IPS DF 19.7 (cell line): ENCODE measurements at places on chromosomes 3 and 15.

- DNase-seq: no peak
Measured at GRCh38 chr3:46122091-46122490, 86.0 kb downstream of the CCR1 start.

DNA sequence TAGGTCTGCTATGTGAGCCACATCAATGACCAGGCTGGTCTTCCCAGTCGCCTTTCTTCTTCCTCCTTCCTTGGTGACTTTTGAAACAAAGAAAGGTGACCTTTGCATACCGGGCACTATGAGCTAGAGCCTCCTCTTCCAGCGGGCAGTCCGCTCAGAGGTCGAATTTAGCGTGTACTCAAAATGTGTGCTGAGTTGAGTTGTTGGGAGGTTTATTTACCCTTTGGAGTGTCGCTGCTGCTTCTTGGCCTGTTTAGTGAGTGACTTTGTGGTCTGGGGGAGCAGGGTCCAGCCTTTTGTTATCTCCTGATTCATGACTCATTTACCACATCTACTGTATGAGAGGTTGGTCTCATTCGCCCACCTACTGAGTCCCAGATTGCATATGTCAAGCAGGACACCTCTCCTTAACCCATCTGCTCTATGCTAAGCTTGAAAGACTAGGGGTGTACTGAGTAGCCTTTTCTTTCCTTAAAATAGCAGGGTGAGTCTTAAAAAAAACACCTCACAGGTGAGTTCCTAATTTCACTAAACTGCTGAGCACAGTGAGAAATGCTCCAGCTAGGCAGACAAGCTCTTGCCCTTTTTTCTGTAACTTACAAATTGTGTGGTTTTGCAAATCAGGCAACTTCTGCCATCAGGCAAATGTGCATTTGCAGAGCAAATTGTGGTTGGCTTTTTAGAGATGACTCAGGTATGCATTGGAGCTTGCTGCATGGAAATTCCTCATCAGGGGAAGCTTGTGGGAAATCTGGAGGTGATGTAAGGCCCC is 3.2 kb upstream of the SIAH2 start:
- no peak for DNase-seq

DNA sequence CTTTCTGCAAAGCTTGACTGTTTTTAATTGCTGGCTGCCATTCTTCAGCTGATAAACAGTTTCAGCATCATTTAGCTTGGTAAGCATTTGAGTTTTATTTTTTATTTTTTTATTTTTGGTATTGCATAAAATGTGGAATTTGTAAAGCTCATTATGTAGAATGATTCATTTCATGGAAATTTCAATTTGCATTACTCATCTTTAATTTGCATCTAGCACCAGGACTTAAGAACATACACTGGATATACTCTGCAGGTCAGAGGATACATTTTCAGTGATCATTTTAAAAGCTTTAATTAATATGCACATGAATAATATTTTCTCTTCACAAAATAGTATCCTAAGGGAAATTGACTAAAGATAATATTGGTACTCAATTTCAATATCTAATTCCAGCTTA is 732.4 kb upstream of the BCHE start:
- no peak for DNase-seq

DNA sequence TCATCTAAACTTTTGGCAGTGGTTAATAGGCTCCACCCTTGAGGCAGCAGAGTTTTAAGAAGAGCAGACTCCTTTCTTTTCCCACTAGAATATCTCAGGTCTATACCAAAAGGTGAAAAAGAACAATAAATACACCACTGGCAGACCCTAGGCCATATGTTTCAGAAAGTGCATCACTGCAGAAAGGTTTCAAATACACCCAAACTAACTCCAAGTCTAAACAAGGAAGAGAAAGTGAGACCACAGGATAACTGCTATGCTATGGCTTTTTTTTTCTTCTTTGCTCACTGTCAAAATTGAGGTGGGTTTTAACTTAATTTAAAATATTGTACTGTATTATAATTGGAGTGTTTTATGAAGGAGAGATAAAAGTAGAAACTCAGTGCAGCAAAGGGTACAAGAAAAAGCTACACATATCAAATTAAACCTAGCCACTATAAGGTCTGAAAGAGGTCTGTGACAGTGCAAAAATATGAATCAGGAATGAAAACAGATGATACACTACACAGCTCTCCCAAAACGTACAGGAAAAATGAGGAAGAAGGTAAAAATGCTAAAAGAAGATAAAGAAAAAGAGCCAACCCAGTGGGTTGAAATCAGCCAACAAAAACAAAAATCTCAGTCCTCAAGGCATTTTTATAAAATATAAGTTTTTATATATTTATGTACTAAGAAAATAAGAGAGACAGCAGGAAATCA is 8.4 kb downstream of the SNX4 start:
- DNase-seq: no peak

DNA sequence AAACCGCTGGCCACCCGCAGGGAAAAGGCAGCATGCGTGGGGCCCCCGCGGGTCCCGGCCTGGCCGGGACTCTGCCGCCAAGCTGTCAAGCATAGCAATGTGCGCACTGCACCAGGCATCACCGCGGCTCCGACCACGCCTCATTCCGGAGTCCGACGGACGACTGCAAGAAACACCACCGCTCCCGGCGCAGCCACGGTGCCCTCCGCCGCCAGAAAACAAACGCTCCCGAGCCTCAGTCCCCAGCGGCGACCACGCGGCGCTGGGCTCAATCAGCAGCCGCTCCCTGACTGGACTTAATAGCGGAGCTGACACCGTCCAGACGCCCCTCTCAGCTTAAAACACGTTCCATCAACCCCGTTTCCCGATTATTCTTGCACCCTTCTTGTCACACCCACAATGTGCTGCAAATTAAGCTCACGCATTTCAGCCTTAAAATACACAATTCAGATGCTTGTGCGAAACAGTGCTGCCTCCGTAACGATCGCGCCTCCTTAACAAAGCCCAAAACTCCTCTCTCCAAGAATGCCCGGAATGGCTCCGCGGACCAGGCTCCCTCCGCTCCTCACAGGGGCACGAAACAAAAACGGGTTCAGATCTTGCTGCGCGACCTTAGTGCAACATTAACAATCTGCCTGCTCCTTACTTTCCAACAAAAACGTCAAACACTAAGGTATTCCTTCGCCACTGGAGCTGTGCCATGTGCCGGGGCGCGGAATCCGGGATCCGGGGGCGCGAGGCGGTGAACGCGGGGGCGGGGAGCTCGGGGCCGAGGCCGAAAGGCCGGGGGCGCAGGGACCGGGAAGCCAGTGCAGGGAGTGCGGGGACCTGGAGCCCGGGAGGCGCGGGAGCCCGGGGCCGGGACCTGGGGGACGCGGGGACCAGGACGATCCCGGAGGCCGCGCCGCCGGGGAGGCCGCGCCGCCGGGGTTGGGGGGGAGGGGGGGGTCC is 655 bp downstream of the CYFIP1 start:
- DNase-seq: no peak

GRCh38 chr15:69725957-69726356 is 273.3 kb downstream of the RPLP1 start:
- DNase-seq: no peak

DNA sequence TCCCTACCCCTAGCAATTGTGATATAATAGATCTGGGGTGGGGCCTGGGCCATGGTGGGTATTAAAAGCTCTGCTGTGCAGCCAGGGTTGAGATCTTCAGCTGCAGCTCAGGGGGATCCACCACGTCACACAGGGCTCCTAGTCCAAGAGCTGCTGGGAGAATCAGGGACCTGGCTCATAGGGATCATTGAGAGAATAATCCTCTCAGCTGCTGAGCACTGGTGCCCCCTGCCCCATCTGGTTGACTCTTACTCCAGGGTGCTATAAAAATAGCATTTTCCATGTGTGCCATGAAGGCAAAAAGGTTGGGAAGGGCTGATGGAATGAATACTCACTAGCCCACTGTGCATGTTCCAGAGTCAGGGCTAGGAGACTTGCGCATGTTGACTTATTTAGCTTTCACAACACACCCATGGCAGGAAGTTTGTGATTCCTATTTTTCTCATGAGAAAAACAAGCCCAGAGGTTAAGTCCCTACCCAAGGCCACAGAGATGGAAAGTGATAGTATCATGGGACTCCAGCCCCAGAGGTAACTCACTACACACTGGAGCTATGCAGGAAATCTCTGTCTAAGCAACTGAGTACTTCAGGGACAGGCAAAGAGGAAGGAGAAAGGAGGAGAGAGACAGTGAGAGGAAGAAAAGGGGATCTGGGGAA is 94.6 kb upstream of the HERC1 start:
- DNase-seq: no peak
